ENCODE measurements at places on chromosomes 5 and 9. TPM values are rescaled to one million over a fixed set of nuclear protein-coding genes. Genes with fewer than 3 reads are reported as not detected.

- DNase-seq = no peak
Observed at GRCh38 chr5:10262121-10262774, 12.2 kb downstream of the CCT5 start.

DBH gene
- total RNA-seq = not detected

DNA sequence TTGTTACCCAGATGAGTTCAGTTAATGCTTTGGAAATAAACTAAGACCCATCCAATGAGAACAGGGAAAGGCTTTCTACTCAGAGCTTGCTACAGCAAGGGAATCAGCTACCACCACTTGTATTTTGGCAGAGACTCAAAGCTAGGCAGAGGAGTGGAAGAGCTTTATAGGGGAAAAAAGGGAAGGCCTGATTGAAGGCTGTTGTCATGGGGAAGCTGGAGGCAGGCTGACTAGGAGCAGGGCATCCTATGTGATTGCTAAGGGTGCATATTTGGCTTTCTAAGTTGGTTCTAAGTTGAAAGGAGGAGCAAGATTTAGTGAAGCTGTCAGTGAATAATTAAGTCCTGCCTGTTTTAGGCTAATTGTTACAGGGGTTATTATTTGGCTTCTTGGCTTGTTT lies 115.5 kb downstream of the PTTG1 start:
- DNase-seq = no peak

SLC34A3 gene
- not detected for total RNA-seq

CLTA gene
- 119 TPM for total RNA-seq

DNA sequence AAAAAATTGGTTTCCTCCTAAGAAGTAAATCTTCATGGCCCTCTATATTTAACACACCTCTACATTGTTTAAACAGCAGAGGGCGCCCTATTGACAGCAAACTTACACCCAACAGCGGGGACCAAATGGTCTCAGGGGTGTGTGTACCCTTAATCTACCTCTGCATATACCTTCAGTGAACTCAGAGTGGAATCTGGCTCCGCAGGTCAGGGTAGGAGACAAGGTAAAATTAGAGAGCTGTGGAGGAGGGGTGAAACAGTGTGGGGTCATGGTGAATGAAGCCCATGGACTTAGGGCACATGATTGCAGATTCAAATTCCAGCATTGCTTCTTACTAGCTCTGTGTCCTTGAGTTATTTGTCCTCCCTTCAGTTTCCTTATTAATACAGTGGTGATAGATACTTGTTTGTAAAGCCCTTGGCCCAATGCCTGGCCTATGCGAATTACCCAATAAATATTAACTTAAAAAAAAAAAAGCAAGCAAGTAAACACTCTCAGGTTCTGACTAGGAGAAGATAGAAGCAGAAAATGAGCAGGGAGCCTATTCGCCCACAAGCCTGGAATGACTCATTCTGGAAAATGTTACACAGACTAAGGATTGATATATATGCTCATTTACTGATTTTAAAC lies 122.9 kb downstream of the CAVIN4 start:
- no peak for DNase-seq

- DNase-seq = no peak
Observed at GRCh38 chr9:35577486-35577885, 27.6 kb upstream of the TESK1 start.

DNA sequence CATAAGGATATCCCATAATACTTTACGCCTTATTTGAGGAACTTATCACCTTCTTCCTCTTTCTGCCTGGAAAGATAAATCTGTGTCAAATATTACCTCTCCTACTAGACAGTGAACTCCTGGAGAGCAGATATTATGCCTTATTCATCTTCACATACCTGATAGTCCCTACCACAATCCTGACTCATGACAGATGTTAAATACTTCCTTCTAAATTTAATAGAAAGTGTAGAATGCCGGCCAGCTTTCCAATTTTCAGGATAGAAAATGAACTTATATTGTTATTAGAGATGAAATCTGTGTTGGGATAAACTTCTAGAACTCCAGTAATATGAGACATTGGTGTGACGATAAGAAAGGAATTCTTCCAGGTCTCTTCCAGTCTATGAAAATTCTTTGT lies 89.0 kb downstream of the GCNT4 start:
- no peak for DNase-seq

ENHO gene
- total RNA-seq = not detected

DNA sequence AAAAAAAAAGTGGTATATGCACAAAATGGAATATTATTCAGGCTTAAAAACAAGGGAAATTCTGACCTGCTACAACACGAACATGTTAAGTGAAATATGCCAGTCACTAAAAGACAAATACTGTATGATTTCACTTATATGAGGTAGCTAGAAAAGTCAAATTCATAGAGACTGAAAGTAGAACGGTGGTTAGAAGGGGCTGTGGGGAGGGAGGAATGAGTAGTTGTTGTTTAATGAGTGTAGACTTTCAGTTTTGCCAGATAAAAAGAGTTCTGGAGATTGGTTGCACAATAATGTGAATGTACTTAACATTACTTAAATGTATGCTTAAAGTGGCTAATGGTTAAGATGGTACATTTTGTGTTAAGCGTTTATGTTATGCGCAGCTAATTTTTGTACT lies 79.5 kb upstream of the IL12B start:
- no peak for DNase-seq

- DNase-seq = no peak
Observed at GRCh38 chr5:33556330-33557328, 115.9 kb downstream of the TARS1 start.

DNA sequence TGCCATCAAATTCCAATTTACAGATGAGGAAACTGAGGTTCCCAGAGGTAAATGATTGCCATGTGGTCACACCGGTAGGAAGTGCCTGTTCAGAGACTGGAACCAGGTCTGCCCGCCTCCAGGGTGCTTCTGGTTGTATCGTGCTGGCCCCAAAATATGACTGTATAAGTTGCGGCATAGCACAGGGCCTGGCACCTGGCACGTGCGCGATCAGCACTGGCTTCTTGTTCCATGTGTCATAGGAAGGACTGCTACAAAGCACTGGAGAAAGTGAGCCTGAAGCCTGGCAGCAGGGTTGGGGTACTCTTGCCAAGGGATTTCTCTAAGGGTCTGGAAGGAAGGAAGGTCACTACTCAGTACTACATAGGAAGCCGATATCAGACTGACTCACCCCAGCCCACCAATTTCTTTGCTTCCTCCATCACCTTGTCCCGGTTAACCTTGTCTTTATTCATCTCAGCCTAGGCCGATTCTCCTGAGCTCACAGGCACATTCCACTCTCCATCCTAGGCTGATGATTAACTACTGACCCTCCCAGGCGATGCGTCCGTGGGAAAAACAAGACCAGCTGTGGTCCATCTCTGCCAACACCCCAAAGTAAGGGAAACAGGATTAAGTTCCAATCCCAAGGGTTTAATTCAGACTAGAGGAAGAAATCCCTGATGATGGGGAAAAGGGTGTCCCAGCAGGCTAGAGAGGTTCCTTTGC lies 1.8 kb downstream of the HRH2 start:
- no peak for DNase-seq

DNA sequence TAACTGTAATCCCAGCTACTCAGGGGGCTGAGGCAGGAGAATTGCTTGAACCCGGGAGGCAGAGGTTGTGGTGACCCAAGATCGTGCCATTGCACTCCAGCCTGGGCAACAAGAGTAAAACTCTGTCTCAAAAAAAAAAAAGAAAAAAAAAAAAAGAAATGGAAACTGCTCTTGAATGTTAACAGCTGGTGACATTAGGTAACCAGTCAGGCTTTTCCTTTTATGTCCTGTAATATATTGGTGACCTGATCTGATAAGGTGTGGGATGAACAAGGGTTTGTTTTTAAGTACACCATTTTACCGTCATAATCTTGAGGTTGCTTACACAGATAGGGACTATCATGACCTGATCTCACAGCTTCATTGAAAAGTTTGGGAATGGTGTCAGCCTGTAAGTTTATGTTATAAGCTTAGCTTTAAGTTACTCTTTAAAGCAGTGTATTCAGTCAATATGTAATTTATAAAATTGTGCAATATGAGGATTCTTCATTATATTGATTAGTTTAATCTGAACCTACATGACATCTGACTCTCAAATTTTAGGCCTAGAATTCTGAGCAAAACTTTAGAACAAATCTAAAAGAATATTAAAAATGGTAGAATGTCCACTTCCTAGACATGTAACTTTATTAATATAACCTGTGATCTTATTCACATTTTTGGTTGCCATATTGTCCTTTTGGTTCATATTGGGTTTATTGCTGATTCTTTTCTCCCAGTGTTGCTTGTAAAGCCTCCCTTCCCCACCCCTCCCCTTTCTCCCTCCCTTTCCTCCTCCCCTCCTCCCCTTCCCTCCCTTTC lies 41.4 kb downstream of the RAI14 start:
- no peak for DNase-seq

DNA sequence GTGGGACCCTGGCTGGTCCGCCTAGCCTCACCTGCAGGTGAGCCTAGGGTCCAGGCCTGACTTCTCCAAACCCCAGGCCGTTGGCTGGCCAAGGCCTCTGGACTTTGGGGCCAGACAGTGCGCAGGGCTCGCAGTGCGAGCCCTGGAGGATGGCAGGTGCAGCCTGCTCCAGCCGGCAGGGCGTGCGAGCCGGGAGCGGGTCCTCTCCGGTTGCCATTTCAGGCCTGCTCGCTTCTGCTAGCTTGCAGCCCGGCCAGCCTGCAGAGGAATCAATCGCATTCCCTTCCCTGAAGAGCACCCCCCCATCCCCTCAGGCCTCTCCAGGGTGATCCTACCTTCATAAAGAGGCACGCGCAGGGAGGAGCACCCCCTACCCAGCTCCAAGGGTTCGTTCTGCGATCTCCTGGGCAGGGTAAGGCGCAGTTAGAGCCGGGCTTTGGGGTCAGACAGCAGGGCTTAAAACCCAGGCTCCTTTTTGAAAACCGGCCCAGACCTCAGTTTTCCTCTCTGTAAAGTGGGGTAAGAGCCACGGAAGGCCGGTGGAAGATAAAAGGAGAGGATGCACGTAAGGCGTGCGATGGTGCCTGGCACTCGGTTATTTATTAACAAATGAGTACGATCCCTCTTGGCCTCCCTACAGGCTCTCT lies 6.2 kb downstream of the BARHL1 start:
- DNase-seq = no peak

SNCB gene
- total RNA-seq = not detected

DNA sequence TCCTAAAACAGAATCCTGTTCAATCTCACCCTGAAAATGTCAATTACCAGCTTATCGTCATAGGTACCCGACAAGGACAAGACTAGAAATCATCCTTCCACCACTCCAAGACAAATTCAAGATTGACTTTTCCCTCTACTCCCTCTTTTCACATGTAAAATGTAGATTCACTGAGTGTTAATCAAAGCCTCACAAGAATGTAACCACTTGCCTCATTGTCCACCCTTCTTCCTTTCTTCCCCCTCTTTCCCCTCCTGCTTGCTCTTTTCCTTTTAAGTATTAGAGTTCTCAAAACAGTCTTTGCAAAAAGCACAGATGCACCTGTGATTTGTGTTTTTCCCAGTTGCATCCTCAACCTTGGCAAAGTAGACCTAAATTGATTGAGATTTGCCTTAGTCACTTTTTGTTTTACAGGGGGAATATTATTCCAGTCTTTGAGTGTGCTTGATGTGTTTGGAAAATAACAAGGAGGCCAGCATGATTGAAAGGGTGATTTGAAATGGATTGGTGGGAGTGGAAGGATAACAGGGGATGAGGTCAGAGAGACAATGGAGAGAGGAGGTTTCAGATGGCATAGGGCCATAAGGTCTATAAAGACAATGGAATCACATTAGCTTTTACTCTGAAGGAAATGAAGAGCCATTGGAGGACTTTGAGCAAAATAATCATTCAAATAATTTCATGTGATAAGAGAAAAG lies 231.3 kb upstream of the TYRP1 start:
- no peak for DNase-seq

TMEM141 gene
- total RNA-seq = 43.6 TPM

CD72 gene
- 15.3 TPM for total RNA-seq

DNA sequence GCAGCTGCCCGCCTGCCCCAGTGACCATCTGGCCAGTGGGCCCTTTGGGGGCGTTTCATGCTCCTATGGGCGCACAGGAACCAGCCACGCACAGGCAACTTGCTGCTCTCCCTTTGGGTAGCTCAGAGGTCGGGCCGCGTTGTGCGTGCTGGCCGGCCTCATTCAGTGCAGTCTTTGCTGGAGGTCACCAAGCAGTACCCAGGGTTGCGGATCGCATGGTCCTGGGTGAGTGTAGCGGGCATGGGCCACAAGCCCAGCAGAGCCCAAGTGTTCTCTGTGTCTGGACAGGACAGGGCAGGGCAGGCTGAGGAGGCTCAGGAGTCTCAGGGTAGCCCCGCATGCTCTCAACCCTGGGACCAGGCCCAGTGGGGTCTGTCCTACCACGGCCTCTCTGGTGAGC lies 9.9 kb upstream of the MRNIP start:
- DNase-seq = no peak

DNA sequence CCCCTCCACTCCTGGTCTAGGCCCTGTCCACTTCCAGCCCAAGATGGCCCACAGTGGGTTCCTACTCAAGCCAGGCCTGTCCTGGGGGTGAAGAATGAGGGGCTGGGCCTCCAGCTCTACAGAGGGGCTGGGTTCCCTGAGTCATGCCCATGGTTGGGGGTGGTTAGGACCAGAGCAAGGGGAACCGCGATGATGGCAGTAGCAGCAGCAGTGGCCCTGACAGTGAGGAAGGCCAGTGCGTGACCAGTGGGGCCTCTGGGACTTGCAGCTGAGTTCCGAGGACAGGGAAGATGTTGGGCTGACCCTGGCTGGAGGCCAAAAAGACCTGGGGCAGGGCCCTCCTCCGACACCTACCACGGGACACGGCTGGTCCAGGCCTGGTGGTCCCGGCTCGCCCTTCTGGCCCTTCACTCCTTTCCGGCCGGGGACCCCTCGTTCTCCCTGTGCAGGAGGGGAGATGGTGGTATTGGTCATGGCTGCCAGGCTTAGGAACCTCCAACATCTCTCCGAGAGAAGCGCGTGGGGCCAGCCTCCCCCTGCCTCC lies 9.2 kb upstream of the PHYKPL start:
- DNase-seq = no peak

GRCh38 chr5:76594107-76594506 lies 29.1 kb downstream of the F2RL2 start:
- no peak for DNase-seq

DNA sequence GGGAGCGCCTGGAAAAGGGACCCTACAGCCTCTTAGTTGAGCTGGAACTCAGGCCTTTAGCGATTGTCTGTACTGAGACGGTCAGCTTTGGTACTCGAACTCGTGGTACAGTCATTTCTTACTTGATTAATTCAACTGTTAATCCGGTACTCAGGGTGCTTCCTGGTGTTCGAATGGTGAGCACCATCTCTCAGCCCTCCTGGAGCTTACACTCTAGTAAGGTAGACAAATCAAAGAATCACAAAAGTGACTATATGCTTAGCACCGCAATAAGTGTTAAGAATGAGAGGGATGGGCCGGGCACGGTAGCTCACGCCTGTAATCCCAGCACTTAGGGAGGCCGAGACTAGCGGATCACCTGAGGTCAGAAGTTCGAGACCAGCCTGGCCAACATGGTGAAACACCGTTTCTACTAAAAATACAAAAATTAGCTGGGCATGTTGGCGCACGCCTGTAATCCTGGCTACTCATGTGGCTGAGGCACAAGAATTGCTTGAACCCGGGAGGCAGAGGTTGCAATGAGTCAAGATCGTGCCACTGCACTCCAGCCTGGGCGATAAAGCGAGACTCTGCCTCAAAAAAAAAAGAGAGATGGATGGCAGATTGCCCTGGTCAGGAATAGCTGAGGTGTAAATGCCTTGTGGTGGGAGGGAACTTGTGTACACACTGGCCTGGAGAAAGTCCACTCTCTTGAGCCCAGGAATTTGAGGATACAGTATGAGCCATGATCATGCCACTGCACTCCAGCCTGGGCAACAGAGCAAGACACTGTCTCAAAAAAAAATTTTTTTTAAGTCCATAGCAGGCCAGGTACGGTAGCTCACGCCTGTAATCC lies 981 bp downstream of the TCOF1 start:
- no peak for DNase-seq

Data from activated naive CD8-positive, alpha-beta T cell treated with anti-CD3 and anti-CD28 coated beads, Interleukin-2, amount 10 ng/mL, durations not matched to agents 7 days and 5 days (primary cell).